Thoracic aorta (tissue), 2 donors: ENCODE measurements at places on chromosomes 6 and 20. TPM values are rescaled to one million over a fixed set of nuclear protein-coding genes. Genes with fewer than 3 reads are reported as not detected.

The SYTL3 gene
- 7.1 TPM for total RNA-seq

The PPP1R10 gene
- total RNA-seq, result 43.1 TPM

The WFDC12 gene
- total RNA-seq, result not detected

DNA sequence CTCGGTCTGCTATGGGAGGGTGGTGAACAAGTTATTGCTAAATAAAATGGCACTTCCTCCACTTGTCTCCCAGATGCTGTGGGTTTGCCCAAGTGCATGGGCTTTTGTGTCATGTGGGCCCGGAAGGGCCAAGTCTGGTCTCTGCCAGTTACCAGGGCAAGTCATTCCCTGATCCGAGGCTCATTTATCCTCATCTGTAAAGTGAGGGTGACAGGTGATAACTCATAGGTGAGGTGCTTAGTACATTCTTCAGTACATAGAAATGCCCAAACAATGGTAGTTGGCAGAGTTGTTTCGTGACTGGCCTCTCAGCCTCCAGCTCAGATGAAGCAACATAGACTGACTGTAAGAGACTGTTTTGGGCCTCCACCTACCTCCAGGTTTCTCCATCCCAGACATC is 2.0 kb upstream of the MUCL3 start:
- DNase-seq, result no peak

- DNase-seq, result no peak
Observed at GRCh38 chr6:6875818-6876470, 231.8 kb upstream of the RREB1 start.

- no peak for DNase-seq
Observed at GRCh38 chr20:10961651-10962288, 288.0 kb upstream of the JAG1 start.

- DNase-seq, result no peak
Observed at GRCh38 chr20:24993337-24994185, 1.0 kb upstream of the APMAP start.

DNA sequence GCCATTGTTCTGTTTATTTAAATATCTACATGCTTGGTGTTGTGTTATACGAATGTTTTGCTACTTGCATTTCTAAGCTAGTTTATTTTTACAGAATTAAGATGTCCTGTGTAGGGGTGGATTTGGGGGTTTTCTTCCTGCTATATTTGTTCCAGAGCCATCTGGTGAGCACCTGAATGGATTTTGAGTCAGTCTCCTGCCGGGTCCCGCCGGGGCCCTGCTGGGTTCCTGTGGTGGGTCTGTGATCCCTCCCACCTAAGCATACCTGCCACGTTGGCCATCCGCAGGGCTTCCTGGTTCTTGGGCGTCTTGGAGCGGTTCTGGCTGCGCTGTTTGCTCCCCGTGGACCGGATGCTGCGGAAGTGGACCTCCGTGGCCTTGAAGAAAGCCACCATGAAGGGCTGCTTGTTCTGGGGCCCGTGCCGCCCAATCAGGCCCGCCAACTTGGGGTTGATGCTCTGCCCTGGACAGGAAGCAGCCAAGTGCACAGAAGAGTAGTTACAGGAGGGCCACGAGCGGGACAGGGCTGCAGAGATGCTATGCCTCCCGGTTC is 82.9 kb downstream of the BMP7 start:
- no peak for DNase-seq

- DNase-seq, result no peak
Observed at GRCh38 chr6:156175971-156176421, 601.2 kb upstream of the ARID1B start.

DNA sequence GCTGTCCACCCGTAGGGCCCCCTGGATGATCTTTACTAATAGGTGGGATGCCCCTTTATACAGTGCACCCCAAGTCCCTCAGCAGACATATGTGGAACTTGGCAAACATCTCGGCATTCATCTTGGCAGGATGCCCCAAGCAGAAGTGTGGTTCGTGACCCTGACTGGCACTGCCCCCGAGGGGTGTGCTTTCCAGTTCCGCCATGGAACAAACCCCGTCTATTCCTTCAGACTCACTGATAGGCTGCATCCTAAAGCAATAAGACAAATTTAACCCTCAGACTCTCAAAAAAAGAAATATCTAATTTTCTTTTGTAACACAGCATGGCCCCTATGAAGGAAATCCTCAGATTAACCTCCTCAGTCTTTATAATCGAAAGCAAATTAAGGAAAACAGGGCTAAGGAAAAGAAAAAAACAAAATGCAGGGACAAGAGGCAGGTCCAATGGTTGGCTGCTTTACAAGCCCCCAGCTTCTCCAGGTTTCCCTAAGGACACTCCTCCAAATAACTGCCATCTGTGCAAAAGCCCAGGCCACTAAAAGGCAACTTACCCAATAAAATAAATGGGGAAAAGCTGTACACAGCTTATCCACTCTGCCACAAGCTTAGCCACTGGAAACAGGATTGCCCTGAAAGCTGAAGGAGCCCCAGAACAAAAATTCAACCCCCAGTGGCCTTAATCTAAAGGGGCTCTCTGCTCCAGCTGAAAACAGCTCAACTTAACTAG is 30.5 kb upstream of the RIPK1 start:
- no peak for DNase-seq

GRCh38 chr6:4553387-4553786 is 222.8 kb upstream of the CDYL start:
- DNase-seq, result no peak
